ENCODE measurements at places on chromosomes 4 and X. TPM values are rescaled to one million over a fixed set of nuclear protein-coding genes. Genes with fewer than 3 reads are reported as not detected.

DNA sequence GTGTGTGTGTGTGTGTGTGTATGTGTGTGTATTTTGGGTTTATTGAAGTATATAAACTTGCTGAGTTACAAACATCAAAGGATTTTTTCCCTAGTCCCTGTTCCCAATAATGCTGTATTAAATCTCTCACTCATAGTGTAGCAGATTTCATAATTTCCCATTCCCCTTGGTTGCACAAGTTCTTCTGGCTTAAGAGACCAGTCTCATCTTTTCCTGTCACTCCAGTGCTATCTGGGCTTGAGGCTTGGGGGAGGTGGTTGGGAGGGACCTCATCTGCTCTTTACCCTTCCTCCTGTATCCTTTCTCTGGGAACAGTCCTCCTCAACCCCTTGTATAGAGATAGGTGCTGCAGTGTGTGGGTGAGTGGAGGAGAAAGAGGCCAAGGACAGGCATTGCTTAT lies 285.4 kb upstream of the BOD1L1 start:
- H3K36me3 ChIP-seq: no peaks in the 10 kb centered on the region
- no peaks in the 10 kb centered on the region for H3K4me1 ChIP-seq
- DNase-seq: no peak

CPLX1 gene
- total RNA-seq: not detected

DNA sequence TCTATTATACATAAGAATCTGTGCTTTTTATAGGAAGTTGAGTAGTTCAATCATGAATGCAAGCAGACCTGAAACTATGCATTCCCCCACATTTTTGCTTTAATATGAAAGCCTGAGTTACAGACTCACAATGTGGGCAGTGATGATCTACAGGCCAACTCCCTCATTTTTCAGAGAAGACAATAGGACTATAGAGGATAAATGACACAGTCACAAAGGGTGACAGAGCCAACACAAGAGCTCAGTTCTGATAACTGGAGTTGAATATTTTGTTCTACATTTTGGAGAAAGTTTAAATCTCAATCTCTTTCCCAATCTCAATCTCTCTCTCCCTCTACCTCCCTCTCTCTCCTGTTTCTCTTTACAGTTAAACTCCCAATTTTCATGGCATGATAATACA lies 27.0 kb downstream of the MBNL3 start:
- H3K4me1 ChIP-seq: peaks cover 6% of the 10 kb centered on the region
- H3K27ac ChIP-seq: no peak overlapping the region
- H3K36me3 ChIP-seq: peaks cover 7% of the 10 kb centered on the region
- H3K4me3 ChIP-seq: no peak overlapping the region
- H3K27me3 ChIP-seq: no peaks in the 10 kb centered on the region

DNA sequence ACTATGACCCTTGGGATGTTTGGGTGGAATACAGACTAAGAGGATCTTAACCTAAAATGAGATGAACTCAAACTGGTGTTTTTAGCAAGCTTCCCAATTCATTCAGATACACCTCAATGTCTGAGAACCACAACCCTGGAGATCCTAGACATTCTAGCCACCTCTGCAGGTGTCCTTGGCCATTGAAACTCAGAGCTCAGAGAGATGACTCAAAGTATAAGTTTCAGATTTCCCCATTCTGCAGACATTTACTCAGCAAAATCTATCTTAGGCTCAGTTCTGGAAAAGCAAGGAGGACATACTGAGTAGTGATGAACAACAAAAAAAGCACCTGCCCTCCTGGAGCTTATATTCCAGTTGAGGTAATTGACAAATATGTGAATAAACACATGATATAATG lies 47.8 kb downstream of the COMMD8 start:
- H3K27ac ChIP-seq: no peak overlapping the region
- no peaks in the 10 kb centered on the region for H3K36me3 ChIP-seq
- H3K4me1 ChIP-seq: no peaks in the 10 kb centered on the region
- H3K27me3 ChIP-seq: no peaks in the 10 kb centered on the region

SPP1 gene
- 0.32 TPM for total RNA-seq

GRCh38 chr4:61555789-61556188 lies 355.7 kb downstream of the ADGRL3 start:
- H3K27me3 ChIP-seq: no peaks in the 10 kb centered on the region
- DNase-seq: no peak
- no peak overlapping the region for H3K27ac ChIP-seq
- H3K4me1 ChIP-seq: no peaks in the 10 kb centered on the region
- H3K4me3 ChIP-seq: no peak overlapping the region

DNA sequence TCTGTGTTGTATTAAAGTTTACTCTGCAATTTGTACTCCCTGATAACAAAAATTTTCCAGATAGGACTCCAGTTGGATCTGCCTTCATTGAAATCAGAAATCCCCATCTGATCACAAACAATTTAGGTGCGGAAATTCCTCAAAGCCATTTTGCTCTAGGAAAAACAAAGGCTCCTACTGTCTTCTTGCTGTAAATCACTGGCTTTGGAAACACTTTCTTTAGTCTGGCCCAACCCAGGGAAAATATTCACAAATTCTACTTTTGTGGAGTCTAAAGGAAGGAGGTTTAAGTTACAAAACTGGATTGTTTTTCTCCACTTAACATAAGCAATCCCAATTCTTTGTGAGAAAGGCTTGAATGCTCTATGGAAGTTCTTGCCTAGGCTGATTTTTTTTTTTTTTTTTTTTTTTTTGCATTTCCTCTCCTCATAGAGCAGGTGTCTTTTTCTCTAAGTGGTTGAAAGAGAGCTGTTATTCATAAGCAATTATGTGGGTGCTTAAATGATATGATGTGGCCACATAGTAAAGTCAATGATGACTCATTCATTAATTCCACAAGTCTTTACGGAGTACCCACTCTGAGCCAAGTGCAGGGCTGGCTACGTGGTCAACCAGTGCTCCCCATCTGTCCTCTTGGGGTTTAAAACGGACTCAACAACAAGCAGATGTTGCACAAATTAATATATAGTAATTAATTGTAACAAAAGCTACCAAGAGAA lies 261.4 kb downstream of the LDB2 start:
- H3K4me1 ChIP-seq: no peaks in the 10 kb centered on the region
- no peaks in the 10 kb centered on the region for H3K36me3 ChIP-seq
- no peak overlapping the region for H3K27ac ChIP-seq
- DNase-seq: no peak
- H3K27me3 ChIP-seq: no peaks in the 10 kb centered on the region

- no peak overlapping the region for H3K27ac ChIP-seq
- DNase-seq: no peak
- no peak overlapping the region for H3K4me3 ChIP-seq
- no peaks in the 10 kb centered on the region for H3K27me3 ChIP-seq
- peaks cover 10% of the 10 kb centered on the region for H3K4me1 ChIP-seq
Measured at GRCh38 chr4:26289401-26289800, 31.4 kb upstream of the RBPJ start.

ITM2A gene
- 60.5 TPM for total RNA-seq

DNA sequence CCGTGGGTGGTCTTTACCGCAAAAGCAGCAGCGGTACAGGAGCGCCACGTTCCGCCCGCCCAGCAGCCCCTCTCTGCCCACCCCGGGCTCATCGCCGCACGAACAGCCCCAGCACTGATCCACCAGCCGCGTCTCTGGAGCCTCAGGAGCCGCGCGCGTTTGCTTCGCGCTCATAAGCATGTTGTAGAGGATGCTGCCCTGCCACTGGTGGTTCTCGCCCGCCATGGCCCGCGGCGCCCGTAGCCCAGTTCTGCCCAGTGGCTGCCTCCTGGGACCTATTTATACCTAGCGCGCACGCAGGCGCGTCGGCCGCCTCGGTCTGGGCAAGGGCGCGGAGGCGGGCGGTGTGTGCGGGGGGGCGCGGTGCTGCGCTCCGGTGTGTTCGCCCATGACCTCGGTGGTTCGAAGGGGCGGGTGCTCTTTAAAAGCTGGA lies at the start of gene NR0B1:
NR0B1 (minus strand) TSS at position 252 of the 433 bp plus-strand sequence; CDS start at position 225, 27 bp downstream.
- H3K27me3 ChIP-seq: peaks cover 16% of the 10 kb centered on the region
- no peak for DNase-seq
- H3K36me3 ChIP-seq: no peaks in the 10 kb centered on the region

GRCh38 chrX:122188751-122189150 lies 995.3 kb upstream of the GRIA3 start:
- DNase-seq: no peak
- H3K4me1 ChIP-seq: no peaks in the 10 kb centered on the region
- no peaks in the 10 kb centered on the region for H3K36me3 ChIP-seq
- no peak overlapping the region for H3K27ac ChIP-seq
- no peaks in the 10 kb centered on the region for H3K27me3 ChIP-seq

DNA sequence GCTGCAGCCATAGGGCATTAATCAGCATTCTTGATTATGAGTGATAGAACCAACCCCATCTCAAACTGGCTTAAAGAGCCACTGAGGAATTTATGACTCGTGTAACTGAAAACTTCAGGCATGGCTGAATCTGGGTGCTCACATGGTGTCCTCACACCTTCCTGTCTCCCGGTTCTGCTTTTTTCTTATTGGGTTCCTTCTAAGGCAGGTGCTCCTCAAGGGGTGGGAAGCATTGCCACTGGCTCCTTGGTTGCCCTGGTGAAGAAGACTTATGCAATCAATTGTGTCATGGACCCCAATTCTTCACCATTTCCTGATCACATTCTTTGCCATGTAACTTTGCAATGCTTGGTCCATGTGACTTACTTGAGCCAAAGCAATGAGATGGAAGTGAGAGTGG lies 4.3 kb upstream of the ZCCHC4 start:
- no peak overlapping the region for H3K27ac ChIP-seq
- H3K4me3 ChIP-seq: no peak overlapping the region
- no peak for DNase-seq
- no peaks in the 10 kb centered on the region for H3K36me3 ChIP-seq

TLR1 gene
- 2.4 TPM for total RNA-seq

GRCh38 chrX:119758731-119759247 lies 401 bp downstream of the SOWAHD start:
- peak; percentile 41 for DNase-seq
- no peaks in the 10 kb centered on the region for H3K27me3 ChIP-seq
- peaks cover 45% of the 10 kb centered on the region for H3K4me1 ChIP-seq
- H3K4me3 ChIP-seq: peak overlapping the region; percentile 48
- H3K36me3 ChIP-seq: no peaks in the 10 kb centered on the region
- H3K27ac ChIP-seq: no peak overlapping the region

SSX4 gene
- not detected for total RNA-seq

SPANXN4 gene
- total RNA-seq: not detected

- H3K4me1 ChIP-seq: no peaks in the 10 kb centered on the region
- H3K27ac ChIP-seq: no peak overlapping the region
- DNase-seq: no peak
- H3K36me3 ChIP-seq: no peaks in the 10 kb centered on the region
- no peaks in the 10 kb centered on the region for H3K27me3 ChIP-seq
Measured at GRCh38 chrX:121987163-121987562, 939.8 kb downstream of the GLUD2 start.

DNA sequence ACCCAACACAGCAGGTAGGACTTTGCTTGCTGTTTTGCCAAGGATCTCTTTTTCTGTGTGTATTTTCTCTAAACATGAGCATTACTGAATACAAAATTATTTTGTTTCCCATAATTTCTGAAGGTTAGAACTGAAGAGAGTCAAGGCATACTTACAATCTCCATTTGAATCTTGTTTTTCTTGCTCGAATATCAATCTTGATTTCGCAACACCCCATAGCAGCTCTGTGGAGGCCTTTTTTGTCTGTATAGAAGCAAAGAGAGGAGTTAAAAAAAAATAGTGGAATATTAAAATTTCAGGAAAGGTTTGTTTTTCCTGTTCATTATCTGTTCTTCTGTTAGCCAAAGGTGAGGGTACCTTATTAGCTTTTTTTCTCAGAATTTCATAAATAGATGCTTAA lies 92.9 kb downstream of the TNIP2 start:
- H3K27me3 ChIP-seq: no peaks in the 10 kb centered on the region
- H3K27ac ChIP-seq: no peak overlapping the region
- no peak for DNase-seq
- H3K4me3 ChIP-seq: no peak overlapping the region

DNA sequence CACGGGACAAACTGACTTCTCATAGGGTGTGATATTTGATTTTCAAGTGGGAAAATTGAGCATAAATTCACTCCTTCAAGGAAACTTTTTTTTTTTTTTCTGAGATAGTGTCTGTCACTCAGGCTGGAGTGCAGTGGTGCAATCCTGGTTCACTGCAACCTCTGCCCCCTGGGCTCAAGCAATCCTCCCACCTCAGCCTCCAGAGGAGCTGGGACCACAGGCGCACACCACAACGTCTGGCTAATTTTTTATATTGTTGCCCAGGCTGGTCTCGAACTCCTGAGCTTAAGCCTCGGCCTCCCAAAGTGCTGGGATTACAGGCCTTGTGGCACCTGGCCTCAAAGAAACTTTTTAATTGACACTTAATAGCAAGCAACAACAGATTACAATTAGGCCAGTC lies 13.8 kb downstream of the CLDN34 start:
- no peak overlapping the region for H3K27ac ChIP-seq
- H3K36me3 ChIP-seq: no peaks in the 10 kb centered on the region
- H3K4me3 ChIP-seq: no peak overlapping the region
- H3K4me1 ChIP-seq: no peaks in the 10 kb centered on the region

CXCL11 gene
- 0.30 TPM for total RNA-seq

DNA sequence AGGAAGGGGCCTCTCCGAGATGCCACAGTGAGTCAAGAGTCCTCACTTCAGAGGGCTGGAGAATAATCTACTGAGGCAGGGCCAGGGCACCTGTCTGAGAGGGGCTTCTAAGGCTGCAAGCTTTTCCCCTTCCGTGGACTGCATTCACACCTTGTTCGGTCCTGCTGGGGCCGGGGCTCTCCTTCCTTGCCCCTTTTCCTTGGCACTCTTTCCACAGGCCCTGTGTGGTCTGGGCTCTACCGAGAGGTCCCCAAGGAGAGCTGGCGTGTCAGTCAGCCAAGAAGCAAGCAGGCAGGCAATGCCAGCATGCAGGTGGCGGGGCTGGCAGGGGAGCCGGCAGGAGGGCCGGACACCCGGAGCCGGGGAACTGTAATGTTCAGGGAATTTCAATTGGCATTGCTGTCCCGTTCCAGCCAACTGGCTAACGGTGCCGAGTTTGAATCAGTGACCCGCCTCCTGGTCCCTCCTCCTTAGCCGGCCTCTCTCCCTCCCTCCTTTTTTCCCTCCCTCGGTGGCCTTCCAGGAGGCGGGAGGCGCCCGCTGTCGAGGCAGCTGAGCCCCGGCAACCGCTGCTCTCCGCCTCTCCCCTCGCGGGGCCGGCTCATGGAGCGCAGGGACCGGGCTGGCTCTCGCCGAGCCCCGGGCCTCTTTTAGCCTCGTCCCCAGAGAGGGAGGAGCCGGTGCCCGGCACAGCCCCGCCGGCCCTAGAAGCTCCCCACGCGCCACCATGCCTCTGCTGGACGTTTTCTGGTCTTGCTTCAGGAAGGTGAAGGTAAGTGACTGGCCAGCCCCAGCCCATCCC lies at the start of gene STARD8:
STARD8 (plus strand) TSS at position 511 of the 802 bp plus-strand sequence; CDS start at position 728, 217 bp downstream.
- H3K36me3 ChIP-seq: no peaks in the 10 kb centered on the region
- no peaks in the 10 kb centered on the region for H3K4me1 ChIP-seq
- H3K27ac ChIP-seq: no peak within 1 kb of the TSS
- no peak for DNase-seq
- H3K4me3 ChIP-seq: no peak within 1 kb of the TSS

SMIM43 gene
- total RNA-seq: not detected

SEPSECS gene
- total RNA-seq: 11.6 TPM

TLR10 gene
- 0.29 TPM for total RNA-seq

SMARCAD1 gene
- total RNA-seq: 35.4 TPM

- H3K4me3 ChIP-seq: no peak overlapping the region
- no peak for DNase-seq
- no peaks in the 10 kb centered on the region for H3K27me3 ChIP-seq
- no peaks in the 10 kb centered on the region for H3K36me3 ChIP-seq
- peaks cover 19% of the 10 kb centered on the region for H3K4me1 ChIP-seq
- H3K27ac ChIP-seq: no peak overlapping the region
Measured at GRCh38 chr4:177391287-177391686, 51.0 kb downstream of the AGA start.

Data from activated naive CD8-positive, alpha-beta T cell treated with anti-CD3 and anti-CD28 coated beads for 36 hours (primary cell).